SHP77 (cell line): ENCODE measurements at places on chromosomes 5 and 9.

GRCh38 chr9:96500696-96501632 is 51.0 kb downstream of the HABP4 start:
- DNase-seq: no peak

GRCh38 chr5:116394186-116394867 is 180.3 kb downstream of the SEMA6A start:
- DNase-seq: no peak

DNA sequence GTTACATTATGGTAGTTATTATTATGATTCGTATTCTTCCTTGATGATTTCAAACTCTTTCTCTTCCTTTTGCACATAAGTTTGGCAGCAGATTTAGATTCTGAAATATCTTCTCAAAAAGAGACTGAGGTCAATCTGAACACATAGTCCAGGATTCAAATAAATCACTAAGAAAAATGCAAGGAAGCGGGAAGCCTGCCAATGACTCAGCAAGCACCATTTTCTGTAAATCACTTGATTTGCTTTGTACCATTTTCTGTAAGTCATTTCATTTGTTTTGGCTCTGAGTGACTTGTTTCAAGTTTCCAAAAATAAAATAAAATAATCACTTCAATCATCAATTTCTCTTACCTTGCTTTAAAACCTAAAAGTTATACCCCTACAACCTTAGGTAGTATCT is 24.6 kb upstream of the GLIS3 start:
- DNase-seq: no peak

DNA sequence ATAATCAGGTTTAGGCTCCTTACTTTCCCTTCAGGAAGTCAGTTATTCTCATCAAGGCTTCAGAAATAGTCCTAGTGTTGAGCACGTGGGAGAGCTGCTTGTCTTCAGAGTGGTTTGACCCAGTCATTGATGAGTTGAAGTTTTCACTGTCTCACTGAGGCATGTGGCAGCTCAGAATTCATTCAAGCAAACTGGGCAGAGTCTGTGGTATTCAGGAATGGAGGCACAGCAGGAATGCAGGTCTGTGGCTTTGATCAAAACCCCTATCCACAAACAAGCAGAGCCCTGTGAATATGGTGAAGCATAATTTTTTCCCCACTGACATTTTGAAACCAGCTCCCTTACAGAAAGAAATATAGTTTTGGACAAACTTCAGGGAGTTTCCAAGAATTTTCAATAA is 207.3 kb downstream of the CD180 start:
- no peak for DNase-seq

DNA sequence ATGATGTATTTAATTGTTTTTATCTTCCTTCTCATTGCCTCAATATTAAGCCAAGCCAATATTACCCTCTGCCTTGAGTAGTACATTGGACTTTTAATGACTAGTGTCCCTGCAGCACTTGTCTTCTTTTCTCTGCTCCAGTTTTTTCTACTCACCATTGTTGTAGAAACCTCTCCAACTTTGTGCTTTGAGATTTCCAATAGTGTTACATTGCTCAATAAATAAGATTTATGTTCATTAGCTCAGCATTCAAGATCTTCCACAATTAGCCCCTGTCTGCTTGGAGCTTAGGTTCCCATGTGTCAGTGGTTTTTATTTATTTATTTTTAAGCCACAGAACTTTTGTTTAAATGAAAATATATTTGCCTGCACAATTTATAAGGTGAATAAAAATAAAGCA is 145.3 kb downstream of the ADGRV1 start:
- DNase-seq: no peak

- no peak for DNase-seq
Measured at GRCh38 chr5:76224898-76225297, 141.7 kb downstream of the SV2C start.

- DNase-seq: no peak
Measured at GRCh38 chr5:80797428-80798024, 142.7 kb upstream of the DHFR start.

DNA sequence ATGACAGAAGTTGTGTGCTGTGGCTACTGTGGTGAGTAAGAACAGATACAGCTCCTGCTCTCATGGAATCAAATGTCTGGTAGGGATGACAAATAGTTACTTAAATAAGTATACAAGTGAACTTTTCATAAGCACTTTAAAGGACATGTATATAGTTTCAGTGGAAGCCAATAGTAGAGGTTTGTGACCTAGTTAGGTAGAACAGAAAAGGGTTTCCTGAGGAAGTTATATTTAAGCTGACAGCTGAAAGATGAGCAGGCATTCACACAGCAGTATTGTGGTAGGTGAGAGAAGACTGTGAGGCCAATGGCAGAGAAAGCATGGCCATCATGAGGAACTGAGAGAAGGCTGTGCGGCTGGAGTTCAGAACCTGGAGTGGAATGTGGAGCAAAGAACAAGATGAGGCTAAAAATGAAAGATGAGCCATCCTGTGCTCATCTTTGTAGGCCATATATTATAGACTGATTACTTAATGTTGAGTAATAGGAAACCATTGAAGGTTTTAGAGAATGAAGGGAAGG is 15.4 kb downstream of the FAM174A start:
- no peak for DNase-seq

DNA sequence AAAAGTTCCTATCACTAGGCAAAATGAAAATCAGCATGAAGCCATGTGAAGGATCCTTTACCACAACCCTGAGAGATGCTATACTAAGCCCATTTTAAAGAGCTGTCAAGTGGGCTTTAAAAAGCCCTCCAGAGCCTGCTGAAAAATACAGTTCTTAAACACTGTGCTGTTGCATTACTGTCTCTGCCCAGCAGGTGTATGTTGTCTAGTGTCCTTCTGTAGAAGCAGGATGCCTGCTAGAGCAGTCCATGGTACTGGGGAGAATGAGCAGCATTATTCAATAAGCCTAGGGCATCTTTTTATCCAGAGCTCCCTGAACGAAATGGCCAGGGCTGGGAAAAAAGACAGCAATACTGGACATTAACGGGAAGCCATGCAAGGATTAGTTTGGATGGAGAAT is 126.2 kb upstream of the PLCXD3 start:
- peak; percentile 67 for DNase-seq

DNA sequence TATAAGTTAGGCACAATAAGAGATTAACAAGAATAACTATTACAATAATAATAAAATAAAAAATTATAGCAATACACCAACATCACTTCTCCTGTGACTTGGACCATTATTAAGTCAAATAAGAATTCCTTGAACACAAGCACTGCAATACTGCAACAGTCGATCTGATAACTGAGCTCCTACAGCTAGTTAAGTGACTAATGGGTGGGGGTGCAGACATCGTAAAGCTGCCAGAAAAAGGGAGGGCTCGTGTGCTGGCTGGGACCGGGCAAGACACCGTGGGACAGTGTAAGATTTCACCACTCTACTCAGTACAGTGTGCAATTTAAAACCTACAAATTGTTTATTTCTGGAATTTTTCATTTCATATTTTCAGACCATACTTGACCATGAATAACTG is 78.8 kb downstream of the SNX24 start:
- DNase-seq: no peak

DNA sequence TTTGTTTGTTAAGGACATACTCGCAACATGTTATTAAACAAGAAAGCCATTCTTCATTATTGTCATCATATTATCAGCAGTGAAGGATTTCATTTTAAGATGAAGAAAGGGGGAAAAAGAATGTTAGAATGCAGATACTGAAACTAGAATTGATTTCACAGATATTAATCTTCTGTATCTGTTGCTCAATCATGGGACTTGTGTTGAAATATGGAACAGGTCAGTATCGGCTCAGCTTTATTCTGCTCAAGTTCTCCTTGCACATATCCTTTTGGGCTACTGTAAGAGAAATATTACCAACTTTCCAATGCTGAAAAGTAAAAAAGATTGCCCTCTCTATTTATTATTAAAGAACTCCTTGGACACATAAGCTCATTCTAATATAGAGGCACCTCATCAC is 13.8 kb upstream of the ANXA1 start:
- no peak for DNase-seq

GRCh38 chr9:37198039-37198729 is 77.8 kb downstream of the ZCCHC7 start:
- no peak for DNase-seq

DNA sequence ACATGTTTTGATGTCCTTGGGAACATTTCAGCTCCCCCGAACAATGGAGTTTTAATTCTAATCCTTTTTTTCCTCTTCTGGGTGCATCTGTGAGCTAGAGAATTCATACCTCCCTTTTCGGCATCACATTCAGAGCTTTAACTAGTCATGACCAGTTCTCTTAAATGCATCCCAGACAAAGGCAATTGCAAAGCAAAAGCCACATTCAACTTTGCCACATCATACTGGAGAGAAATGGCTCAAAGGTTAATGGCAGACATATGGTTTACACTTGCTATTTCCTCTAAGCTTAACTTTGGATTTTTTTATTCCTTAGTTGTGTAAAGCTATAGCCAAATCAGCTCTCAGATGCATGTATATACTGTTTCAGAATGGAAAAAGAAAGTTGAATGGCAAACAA is 153.3 kb downstream of the ESM1 start:
- DNase-seq: no peak

DNA sequence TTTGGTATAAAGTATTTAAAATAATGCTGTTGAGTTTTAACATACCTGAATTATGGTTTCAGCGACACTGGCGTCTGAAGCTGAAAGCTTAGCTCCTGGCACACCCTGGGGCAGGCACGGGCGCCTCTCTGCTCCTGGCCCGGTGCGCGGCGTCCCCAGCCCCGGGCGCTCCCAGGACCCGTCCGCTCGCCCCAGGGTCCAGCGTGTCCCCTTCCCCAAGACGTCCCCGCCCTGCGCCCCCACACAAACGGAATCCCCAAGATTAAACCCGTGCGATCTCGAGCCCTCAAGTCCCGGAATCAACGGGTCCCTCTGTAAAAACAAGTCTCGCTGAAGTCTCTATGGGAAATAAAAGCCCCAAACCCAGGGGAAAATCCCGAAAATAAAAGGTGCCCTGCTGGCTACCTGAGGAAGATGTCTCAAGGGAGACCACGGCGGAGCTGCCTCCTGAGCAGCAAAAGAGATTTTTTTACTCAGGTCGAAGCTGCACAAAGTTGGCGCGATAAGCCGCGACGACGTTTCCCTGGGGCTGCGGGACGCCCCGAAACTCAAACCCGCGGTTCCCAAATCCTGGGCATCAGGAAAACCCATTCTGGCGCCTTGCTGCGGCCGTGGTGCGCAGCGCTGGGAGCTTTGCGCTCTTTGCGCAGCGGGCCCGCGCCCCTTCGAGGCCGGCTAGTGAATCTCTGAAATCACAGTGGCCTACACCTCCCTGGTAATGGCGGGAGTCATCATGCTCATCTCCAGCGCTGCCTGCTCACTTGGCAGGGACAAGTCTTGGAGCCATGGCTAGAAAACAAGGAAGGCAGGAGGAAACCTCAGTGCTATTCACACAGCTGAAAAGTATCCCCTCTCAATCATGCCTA is 6.3 kb upstream of the IFNA8 start:
- DNase-seq: no peak

- DNase-seq: no peak
Measured at GRCh38 chr9:122406070-122406890, 35.5 kb downstream of the PTGS1 start.

DNA sequence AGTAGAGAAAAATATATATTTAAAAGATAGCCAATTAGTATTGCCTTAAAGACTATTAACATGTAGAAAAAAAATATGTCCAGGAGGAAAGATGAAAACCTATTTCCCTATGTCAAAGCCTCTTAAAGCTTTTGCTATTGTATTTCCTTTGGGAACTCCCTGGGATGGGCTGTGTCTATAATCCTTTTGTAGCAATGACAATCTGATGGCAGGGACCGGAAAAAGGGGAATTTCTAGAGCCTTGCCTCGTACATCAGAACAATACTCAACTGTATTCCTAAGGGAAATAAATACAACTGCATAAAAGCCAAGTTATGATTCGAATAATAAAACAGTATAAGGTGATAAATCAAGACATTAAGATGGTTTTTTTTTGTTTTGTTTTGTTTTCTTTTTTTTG is 257.3 kb downstream of the MLLT3 start:
- DNase-seq: no peak

GRCh38 chr5:34554641-34555040 is 101.5 kb upstream of the RAI14 start:
- DNase-seq: no peak

- DNase-seq: no peak
Measured at GRCh38 chr5:90184764-90185163, 224.8 kb downstream of the CETN3 start.

DNA sequence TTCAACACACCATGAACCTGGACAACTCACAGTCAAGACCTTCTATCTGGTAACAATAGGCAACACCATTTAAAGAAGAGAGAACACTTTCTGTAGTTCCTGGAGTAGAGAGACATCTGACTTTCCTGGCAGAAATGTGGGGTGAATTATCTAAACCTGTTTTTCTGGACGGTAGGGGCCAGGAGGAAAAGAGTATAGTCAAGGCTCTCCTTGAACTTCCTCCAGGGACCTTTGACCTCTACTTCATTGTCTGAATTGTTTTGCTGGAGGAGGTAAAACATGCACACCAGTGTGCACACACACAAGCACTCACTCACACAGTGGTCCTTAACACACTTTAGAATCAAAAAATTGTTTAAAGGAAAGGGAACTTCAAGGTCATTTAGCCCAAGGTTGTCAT is 13.2 kb downstream of the S100Z start:
- no peak for DNase-seq

DNA sequence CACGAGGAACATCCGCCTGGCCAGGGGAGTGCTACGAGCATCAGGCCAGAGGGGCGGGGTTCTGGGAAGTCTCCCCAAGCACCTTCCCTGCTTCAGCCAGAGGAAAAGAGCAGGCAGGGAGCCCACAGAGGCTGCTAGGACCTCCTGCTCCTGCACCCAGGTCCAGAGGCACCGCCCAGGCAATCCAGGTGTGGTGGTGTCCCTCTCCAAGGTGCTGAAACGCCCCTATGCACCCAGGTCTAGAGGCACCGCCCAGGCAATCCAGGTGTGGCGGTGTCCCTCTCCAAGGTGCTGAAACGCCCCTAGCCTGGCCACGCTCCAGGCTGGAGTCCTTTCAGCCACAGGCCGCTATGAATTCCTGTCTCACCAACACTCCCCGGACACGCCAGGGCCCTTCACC is 10.7 kb upstream of the UBAC1 start:
- no peak for DNase-seq

DNA sequence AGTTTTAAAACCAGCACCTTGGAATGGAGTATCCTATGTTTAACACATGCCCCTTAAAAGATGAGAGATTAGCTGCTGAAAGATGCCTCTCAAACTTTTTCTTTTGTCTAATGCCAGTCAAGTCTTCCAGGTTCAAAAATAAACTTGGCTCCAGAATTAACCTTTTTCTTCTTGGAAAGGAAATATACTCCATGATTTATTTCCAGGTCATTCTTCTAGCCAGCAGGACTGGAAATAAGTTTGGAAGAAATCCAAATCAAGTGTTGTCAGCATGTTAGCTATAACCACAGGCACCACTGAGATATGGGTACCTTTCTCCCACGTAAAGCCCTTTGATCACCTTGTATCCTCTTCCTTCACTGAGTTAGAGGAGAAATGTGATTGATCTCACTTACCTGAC is 56.1 kb downstream of the NLN start:
- no peak for DNase-seq

GRCh38 chr5:52869391-52869790 is 81.7 kb downstream of the ITGA1 start:
- no peak for DNase-seq
